A172 (cell line): ENCODE measurements at places on chromosomes 11 and 22. TPM values are rescaled to one million over a fixed set of nuclear protein-coding genes. Genes with fewer than 3 reads are reported as not detected.

DNA sequence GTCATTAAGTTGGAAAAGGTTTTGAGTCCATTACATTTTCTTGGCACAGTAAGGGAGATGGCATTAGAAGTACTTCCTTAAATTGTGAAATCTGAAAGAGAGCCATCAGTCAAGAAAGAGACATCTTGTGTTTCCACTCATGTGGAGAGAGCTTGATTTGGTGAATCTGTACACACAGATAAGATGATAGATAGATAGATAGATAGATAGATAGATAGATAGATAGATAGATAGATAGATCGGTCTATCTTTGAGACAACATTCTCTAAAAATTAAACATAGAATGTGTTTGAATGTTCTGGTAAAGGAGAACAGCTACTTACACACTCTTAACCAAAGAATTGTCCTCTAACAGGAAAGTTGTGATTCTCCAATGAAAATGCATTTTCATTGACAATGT, 76.2 kb downstream of the TTC17 start:
- no peak for DNase-seq

GRCh38 chr22:27867085-27867952, 51.7 kb downstream of the PITPNB start:
- DNase-seq: no peak

DNA sequence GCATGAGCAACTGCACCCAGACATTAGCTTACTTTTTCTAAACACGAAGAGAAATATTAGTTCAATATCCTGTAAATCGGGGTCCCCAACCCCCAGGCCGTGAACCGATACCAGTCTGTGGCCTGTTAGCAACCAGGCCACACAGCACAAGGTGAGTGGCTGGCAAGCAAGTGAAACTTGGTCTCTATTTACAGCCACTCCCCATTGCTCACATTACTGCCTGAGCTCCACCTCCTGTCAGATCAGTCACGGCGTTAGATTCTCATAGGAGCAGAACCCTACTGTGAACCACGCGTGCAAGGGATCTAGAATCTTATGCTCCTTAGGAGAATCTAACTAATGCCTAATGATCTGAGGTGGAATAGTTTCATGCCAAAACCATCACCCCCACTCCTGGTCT, 27.8 kb upstream of the DEPDC7 start:
- no peak for DNase-seq

DNA sequence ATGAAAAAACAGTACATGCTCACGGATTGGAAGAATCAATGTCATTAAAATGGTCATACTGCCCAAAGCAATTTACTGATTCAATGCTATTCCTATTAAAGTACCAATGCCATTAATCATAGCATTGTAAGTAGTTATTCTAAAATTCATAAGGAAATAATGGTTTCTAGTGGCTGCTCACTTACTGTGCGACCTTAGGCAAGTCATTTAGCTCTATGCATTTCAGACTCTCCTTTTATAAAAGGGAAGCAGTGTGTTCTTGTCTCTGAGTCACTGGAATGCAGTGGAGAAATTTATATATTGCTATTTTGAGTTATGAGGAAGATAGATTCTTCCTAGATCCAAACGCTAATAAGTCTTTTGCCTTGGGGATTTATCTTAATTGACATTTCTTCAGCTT, 174.8 kb downstream of the KCNA4 start:
- DNase-seq: no peak

DNA sequence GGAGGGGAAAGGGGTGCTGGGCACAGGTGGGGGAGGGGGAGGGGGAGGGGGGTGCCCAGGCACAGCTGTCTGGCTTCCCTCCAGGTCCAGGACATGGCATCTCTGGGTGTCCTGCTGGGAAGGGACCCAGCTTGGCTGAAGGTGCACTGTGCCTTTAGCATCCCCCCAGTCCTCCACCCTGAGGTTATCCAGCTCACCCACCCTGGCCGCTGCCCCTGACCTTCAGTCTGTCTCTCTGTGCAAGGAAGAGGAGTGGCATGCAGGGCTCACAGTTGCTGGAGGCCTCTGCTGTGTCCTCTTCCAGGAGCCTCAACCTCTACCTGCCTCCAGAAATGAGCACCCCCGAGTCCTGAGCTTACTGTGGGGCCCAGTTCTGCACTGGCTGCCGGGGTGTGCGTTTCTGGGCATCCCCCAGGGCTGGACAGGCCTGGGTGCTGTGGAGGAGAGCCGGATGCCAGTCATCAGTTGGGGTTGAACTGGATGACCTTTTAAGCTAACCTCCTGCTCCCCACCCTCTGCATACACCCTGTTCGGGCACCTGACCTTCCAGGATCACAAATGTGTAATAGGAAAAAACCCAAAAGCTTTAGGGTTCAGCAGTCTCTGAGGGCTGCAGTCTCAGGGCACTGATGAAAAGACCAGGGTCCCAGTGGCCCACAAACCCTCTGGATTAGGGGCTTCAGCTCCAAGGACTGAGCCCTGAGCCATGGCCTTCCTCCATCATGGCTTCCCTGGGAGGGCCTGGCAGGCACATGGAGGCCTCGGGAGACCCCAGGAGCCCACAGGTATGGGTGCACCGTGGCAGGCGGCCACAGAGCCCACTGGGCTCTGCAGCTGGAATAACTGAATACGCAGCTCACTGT, 9.6 kb upstream of the CTSD start:
- no peak for DNase-seq

DNA sequence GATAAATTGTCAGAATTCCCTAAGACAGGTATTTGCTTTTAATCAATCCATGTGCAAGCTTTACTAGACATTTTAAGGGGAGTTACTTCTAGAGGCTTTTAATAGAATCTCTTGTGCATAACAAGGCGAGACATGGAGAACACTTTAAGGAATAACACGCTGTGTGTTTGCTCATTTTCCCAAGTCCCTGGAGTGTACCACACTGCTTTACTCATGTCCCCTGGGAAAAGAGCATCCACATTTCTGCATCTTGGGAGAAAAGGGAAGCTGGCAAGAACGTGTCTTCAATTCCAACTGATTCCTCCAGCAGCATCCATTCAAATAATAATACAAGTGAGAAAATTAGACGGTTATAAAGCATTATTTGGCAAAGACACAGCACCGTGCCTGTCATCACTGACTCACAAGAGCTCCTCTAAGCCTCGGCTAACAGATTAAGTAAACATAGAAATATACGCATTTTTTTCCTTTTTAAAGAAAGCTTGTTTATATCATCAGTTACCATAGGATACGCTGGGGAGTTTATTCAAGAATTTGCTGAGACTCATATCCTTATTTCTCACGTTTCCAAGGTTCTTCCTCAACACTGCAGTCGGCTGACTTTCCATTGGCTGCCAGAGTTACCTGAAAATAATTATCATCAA, 121.5 kb downstream of the CD44 start:
- DNase-seq: peak; percentile 66

DNA sequence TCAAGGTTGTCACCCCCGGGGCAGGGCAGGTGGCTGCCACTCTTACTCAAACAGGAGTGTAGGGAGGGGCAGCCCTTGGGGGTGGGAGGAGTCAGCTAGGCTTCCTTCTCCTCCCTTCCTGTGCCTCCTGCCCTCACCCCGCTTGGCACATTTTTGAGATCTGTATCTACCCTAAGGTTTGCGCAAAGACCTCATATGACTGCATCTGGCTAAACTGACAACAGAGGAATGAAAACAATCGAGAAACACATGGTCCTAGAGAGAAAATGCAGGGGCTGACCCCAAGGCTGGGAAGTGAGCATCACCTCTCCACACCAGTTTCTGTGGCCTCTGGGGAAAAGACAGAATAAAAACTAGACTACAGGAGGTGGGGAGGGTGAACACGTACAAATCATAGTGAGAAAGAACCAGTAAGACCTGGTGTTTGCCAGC, 28.1 kb downstream of the IGSF9B start:
- peak; percentile 22 for DNase-seq

DNA sequence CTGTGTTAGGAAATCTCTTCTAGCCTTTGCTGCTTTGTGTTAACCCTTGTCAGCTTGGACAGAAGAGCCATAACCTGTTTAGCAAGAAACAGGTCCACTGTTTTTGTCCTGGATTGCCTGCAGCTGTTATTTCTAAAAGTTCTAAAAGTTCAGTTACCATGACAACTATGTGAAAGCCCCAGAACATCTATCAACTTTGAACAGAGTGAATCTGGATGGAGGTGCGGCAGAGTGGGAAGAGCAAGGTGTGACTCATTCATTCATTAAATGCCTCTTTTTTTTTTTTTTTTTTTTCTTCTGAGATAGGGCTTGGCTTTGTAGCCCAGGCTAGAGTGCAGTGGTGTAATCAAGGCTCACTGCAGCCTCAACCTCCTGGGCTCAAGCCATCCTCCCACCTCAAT, 50.5 kb downstream of the RBX1 start:
- peak; percentile 35 for DNase-seq

DNA sequence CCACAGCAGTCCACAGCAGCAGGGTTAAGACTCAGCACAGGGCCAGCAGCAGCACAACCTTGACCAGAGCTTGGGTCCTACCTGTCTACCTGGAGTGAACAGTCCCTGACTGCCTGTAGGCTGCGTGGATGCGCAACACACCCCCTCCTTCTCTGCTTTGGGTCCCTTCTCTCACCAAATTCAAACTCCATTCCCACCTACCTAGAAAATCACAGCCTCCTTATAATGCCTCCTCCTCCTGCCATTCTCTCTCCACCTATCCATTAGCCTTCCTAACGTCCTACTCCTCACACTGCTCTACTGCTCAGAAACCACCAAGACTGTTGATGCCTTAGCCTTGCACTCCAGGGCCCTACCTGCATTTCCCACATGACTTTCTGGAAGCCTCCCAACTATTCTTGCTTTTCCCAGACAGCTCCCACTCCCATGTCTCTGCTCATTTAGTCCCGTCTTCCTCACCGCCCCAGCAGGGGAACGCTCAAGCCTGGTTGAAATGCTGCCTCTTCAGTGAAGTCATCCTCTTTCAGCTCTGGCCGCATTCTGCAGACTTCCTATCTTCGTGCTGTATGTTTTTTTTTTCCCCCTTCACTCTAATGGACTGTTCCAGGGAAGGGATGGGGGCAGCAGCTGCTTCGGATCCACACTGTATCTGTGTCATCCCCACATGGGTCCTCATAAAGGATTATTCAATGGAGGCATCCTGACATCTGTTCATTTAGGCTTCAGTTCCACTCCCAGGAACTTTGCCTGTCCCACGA, 3.3 kb downstream of the IL18BP start:
- DNase-seq: no peak

- DNase-seq: no peak
Observed at GRCh38 chr11:30860146-30860545, 274.0 kb upstream of the MPPED2 start.

DNA sequence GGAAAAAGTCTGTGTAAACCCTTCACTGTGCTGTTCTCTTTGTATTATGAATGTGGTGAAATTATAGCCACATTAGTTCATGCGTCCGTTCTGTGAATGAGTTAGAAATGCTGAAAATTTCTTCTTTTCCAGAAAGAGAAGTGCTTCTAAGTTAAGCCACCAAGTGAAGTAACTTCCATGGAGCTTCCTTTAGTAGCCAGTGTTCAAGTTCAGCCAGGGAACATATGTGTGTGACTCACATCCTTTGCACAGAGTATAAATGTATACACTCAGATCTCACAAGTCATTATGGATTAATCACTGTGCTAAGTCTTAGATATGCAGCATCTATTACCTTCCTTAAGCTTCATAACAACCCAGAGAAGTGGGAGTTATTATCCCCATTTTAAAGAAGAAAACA, 3.1 kb upstream of the MMP8 start:
- peak; percentile 2 for DNase-seq

GRCh38 chr22:45671783-45672563, at the start of gene ATXN10:
Gene ATXN10, plus strand, starts transcription at chr22:45671834. Its CDS starts 230 bp downstream, at chr22:45672064.
- peak; percentile 29 for DNase-seq

OR8G1 gene
- total RNA-seq: not detected in 2 replicates

ZNF215 gene
- total RNA-seq: not detected in 2 replicates

VPREB1 gene
- not detected in 2 replicates for total RNA-seq

ROBO4 gene
- total RNA-seq: 11.7 and 15.9 TPM in 2 replicates
